ENCODE measurements at places on chromosomes 6 and 20.

DNA sequence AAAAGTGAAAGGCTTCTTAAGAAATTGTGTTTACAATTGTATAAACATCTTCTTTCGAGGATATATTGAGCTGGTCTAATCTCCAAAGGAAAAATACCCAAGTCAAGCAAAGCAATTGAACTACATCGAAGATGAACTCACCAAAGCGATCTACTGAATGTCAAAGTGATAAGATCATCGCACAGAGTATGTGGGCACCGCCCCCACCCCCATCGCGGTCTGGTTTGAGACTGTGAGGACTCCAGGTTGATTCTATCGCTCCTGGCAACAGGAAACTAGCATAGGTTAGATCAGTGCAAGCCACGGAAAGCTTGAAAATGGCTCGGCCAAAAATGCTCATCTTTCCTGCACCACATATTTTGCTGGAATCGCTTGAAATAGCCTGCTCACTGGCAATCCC, 133.2 kb upstream of the RPS6KA2 start:
- DNase-seq: no peak

GRCh38 chr6:39240155-39240757, 11.0 kb upstream of the KCNK5 start:
- DNase-seq: no peak

- no peak for DNase-seq
Observed at GRCh38 chr20:37298190-37298939, 8.9 kb downstream of the MANBAL start.

GRCh38 chr6:7050872-7051779, 56.6 kb upstream of the RREB1 start:
- no peak for DNase-seq

DNA sequence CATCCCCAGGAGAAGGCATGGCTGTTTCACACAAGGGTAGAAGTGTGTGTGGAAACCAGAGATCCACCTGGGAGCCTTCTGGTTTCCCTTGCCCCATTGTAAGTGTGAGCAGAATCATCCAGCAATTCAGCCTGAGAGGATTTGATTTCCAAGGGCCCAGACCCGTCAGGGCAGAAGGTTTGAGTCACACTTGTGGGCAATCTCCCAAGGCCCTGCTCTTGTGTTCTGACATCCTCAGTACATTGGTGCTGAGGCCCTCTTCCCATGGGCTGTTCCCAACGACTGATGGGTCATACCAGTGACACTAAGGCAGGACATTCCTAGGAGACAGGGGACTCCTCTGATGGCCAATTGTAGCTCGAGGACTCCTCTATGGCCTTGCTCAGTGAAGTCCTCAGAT, 58.2 kb upstream of the POLR1H start:
- DNase-seq: no peak

GRCh38 chr6:108597572-108598304, 37.0 kb downstream of the FOXO3 start:
- DNase-seq: no peak

- no peak for DNase-seq
Observed at GRCh38 chr20:32631933-32632460, 41.7 kb downstream of the C20orf203 start.

GRCh38 chr6:155828989-155829388, 373.4 kb upstream of the NOX3 start:
- no peak for DNase-seq

GRCh38 chr6:30781395-30781742, 37.0 kb upstream of the IER3 start:
- no peak for DNase-seq

DNA sequence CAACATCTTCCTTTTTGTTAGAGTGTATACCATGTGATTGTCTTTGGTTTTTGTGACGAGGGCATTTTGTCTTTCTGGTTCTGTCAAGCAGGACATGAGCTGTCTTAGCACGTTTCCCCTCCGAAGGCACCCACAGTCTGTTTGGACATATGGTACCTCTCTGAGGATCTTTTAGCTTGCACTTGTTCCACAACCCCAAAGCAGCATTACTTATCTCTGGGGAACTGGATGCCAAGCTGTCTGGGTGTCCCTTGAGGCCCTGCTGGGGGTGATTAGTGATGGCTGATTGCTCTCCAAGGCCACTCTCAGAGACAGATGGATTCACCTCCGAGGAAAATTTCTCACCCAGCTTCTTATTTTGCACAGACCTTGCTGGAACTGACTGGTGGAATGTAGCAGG, 445.0 kb upstream of the CHD6 start:
- no peak for DNase-seq

GRCh38 chr20:11372876-11373790, 544.6 kb upstream of the BTBD3 start:
- DNase-seq: peak; percentile 15

DNA sequence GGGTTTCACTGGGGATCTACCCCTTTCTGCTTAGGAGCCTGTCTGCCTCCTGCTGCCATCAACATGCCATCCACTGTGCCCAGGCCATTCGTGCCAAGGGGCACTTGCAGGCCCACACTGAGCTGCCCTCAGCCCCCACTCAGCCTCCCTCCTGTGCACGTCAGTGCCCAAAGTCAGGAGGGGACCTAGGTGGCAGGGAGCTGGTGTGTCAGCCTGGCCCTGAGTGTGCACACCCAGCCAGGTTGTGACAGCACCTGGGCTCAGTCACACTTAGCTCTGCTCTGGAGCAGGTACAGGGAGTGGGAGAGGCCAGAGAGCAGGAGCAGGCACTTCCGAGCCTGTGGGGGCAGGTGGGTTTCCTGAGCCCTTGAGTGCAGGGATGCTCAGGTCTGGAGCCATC, 63.6 kb upstream of the SYNCRIP start:
- no peak for DNase-seq

DNA sequence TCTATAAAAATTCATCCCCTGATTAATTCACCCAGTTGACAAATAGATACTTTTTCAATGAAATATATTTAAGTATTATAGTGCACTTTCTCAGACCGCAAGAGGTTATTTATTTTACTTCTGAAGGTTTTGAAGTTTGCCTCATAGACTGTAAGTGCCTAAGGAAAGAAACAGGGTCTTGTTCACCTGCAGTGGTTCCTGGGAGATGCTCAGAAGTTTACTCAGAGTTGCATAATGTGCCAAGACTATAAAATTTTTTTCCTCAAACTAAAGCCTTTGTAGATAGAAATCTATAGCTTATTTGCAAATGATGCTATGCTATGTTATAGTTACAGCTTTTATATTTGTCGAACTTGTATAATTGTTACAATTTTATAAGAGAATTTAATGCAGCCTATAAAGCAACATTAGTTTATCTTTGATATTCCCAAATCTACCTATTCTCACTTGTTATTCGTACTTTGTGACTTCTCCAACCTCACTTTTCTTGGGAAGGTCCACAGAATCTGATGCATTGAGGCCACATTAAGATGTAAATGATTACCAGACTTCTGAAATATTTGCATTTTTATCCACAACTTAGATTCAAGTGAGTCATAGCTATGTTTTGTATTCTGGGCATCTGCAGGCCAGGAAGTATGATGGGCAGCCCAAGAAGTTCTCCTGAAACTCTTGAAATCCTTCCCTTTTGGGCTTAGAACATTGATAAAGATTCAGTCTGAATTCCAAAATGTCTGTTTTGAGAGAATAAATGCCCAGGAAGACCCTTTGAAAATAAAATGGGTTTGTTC, 35.7 kb downstream of the KCNQ5 start:
- no peak for DNase-seq

DNA sequence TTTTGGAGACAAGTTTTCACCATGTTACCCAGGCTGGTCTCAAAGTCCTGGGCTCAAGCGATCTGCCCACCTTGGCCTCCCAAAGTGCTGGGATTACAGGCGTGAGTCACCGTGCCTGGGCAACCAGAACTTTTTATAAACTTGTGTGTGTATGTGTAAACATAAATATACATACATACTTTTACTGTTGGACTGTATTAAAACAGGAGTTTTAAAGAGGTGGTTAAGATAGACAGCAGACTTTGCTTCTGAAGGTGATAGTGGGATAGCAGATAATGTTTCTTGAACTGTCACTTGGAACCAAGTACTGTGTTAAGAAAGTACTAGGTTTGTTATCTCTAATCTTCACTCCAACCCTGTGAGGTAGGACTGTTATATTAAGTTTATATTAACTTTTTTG, 28.6 kb upstream of the MAPK13 start:
- DNase-seq: no peak

DNA sequence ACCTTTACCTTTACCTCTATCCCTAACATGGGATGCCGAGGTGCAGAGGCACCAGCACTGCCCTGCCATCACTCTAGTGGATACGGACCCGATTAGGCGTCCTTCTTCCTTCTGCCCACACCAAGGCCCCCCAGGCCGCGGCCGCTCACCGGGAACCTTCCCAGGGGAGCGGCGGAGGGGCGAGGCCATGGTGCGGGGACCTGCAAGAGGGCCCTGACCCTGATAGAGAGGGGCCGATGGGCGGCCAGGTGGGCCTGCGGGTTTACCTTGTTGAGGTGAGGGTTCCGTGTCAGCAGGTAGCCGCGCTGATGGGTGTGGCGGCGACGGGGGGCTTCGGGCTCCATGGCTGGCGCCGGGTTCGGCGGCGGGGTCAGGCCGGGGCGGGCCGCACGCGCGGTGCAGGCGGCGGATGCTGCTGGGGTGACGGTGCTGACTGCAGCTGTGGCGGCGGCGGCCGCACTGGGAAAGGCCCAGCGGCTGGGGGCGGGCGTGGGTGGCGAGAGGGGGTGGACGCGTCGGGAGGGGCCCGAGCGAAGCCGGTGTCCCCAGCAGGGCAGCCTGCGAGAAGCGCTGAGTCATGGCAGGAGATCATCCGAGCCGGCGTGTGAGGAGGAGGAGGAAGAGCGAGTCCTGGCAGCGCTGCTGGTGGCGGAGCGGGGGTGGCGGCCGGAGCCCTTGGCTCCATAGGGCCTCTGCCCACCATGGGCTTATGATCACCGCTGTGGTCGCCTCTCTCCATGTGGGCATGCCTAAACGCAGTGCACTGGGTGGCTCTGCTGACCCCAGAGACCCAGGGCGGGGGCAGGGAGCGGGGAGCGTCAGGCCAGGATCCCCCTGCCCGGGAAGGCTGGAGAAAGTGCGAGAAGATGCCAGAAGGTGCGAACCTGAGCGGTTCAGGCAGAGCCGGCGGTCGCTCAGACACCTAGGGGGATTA, at the start of gene ME1:
Gene ME1, minus strand, starts transcription at position 441 of the 934 bp plus-strand sequence. Its CDS starts 97 bp downstream, at position 344.
- peak; percentile 65 for DNase-seq

DNA sequence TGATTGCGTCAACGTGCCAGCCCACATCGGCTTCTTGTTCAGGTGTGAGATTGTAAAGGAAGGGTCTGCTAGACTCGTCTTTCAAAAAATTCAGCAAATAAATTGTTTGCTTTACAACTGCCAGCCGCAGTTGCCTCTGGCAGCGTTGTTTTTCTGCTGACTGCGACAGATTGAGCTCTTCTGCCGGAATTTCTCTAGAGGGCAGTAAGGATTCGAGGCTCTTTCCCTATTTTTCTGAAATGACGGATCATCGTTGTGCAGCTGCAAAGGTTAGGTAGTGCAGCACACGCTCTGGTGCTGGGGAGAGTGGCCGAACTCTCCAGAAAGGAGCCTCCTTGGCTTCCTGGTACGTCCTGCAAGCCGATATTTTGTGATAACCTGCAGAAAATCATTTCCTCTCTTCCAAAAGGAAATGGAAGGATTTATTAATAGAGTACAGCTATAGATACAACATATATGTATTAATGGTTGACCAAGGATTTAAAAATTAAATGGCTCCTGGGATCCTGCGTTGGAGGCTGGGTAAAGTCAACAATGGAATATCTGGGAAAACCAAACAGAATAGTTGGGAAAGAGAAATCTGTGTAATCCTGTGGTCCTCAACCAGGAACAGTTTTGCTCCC, 121.9 kb upstream of the ZFP64 start:
- DNase-seq: peak; percentile 33

GRCh38 chr20:584161-584970, 25.7 kb downstream of the TCF15 start:
- DNase-seq: peak; percentile 13

- no peak for DNase-seq
Observed at GRCh38 chr6:45522486-45522885, 144.8 kb upstream of the SUPT3H start.

DNA sequence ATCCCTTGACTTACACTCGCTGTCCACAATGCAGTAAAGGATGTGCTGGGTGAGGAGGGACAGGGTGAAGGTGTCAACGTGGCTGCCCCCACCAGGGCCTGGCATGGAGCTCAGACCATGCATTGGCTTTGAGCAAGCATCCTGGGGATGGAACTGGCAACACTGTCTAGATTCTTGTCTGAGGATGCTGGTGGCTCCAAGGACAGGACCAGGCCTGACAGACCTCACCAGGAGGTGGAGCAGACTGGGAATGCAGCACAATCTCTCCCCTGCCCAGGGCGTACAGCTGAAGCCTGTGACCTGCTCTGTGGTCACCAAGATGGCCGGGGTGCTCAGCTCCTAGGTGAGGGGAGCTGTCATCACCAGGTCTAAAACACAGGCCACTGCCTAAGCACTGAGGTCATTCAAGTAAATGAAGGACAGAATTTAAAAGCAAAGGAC, 50.9 kb downstream of the MYH7B start:
- DNase-seq: no peak

GRCh38 chr6:14767226-14767625, 478.6 kb upstream of the JARID2 start:
- DNase-seq: peak; percentile 46

DNA sequence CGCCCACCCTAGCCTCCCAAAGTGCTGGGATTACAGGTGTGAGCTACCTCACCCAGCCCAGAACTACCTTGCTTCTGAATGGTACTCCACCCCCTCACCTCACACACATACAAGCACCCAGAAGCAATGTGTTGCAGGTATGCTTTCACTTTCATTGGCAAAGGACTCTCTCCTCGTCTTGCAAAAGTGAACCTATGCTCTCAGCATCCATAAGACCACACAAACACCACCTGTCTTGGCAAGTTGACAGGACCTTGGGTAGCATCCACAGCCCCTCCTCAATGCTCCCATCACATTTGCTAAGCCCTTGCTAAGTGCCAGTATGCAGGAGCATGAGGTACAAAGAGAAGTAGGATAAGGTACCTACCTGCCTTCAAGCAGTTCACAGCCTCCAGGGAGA, 3.7 kb downstream of the KIF13A start:
- DNase-seq: peak; percentile 31

DNA sequence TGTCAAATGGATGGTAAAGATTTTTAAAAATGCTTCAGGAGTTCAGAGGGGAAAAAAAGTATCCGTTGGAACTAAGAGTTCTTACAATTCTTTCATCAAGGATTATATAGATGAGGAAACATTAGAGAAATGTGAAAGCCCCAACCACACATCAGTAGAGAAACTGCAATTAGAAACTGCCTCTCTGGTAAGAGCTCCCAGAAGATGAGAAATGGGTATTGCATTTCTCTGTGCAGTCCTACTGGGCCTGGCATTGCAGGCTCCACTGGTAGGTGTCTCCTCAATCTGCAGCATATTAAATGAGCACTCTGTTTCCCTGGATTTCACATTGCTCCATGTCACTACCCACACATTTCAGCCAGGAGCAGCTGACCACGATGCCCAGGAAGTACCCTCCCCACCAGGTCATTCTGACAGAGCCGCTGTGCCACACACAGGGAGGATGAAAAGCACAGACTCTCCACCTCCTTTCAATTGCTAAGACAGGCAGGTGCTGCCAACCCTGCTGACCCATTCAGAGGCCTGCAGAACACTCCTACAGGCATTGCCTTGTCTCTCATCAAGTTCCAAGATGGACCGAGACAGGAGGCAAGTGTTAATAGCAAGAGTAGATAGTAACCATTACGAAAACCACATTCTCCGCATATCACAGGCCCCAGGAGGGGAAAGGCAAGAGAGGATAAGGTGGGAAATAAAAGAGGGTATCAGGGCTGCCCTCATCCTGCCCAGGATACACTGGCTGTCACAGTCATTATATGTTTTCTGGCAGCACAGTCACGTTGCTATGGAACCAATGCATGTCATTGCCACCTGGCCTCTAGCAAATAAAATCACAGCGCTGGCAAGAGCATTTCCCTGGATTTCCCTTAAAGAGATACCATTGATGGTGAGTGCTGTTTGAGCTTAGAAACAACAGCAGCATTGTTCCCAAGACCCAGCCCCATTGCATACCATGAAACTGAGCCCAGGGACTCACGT, 241.7 kb downstream of the ATXN1 start:
- peak; percentile 68 for DNase-seq

Data from G401 (cell line).